ENCODE measurements at places on chromosomes 2 and 18.
A peak's percentile ranks its signal among the peaks of the same experiment; 100 is the strongest.

DNA sequence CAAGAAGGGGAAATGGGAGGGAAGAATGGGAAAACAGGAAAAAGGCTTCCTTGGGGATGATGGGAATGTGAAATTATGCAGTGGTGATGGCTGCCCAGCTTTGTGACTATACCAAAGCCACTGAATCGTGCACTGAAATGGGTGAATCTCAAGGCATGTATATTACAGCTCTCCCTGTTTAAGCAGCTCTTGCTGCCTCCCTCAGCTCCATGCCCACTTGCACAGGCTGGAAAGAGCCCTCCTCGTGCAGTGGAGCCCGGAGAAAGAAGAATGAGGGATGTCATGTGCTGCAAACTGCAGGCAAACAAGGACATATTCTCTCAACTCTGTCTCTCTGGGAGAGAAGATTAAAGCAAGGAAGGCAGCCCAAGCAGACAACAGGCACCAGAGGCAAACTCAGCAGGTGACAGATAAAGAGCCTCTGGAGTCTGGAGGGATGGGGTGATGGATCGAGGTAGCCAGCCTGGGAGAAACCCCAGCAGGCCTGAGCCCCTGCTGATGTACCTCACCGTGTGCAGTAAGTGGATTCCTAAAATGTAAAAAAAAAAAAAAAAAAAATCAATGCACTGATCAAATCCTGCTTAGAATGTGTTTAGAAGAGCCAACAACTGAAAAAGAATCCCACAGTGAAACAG, 62.4 kb upstream of the SLC66A3 start:
- no peak for DNase-seq

DNA sequence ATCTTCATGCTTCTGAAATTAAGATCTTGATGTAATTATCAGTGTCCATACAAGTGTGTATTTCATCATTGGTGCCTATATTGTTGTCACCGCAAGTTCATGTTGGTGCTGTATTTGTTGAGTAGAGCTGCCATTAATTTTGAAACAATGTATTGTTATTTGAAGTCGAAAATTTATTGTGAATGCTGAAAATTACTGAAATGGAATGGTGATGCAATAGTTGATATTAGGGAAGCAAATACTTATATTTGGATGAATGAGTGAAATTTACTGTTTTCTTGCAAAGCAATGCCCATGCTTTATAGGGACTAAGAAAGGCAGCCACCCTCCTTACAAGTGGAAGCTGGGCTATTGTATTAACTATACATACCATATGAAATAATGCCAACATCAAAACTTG, 41.6 kb downstream of the SERPINB8 start:
- no peak for DNase-seq

DNA sequence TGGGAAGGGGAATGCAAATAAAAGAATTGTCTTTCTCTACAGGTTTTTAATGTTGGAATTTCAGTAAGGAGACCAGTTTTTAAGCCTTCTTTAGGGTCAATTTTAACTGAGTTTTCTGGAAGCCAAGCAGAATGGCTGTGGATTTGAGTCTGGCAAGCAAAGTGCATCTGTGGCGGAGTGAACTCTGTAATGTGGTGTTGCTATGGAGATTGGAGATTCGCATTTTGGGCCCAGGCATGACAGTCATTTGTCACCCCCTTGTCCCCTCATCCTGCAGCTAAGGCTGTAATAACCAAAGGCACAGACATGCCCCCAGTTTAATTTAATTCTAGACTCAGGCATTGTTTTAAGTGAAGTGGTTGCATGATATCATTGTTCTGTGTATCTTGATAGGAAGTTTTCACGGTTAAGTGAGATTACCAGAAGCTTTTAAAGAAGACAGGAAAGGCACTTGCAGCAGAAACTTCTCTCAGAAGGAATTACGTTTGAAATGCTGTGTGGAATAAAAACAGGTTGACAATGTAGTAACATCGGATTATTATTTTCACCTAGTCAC, 30.6 kb downstream of the ARMC9 start:
- DNase-seq: no peak

GRCh38 chr2:231371430-231372054, 24.0 kb upstream of the B3GNT7 start:
- DNase-seq: no peak

DNA sequence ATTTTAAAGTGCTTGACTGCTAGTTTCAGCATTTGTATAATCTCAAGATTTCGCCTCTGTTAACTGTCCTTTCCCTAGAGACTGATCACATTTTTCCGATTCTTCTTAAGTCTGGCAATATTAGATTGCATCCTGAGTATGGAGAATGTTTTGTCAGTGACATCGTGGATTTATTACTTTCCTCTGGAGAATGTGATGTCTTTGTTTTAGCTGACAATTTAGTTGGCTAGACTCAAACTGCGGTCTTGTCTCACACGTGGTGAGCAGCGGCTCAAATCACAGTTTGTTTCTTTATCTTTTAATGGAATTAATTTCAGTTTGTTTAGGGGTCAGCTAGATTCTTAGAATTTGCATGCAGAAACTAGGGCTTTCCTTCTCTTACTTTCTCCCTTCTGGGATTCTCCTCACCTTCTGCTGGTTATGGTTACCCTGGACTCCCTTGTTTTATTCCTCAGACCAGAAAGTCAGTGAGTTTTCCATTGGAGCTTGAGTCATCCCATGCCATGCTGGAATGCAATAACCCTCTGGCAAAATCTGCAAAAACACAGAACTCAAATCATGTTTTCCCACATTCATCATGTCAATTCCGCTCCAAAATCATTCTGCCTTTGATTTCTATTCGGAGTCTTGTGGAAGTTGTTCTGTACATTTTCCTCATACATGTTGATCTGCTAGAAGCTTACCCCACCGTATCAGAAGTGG, 327.2 kb upstream of the TRIB2 start:
- no peak for DNase-seq

- no peak for DNase-seq
These were observed 1098.7 kb upstream of the FANCL start for GRCh38 chr2:59339837-59340207.

DNA sequence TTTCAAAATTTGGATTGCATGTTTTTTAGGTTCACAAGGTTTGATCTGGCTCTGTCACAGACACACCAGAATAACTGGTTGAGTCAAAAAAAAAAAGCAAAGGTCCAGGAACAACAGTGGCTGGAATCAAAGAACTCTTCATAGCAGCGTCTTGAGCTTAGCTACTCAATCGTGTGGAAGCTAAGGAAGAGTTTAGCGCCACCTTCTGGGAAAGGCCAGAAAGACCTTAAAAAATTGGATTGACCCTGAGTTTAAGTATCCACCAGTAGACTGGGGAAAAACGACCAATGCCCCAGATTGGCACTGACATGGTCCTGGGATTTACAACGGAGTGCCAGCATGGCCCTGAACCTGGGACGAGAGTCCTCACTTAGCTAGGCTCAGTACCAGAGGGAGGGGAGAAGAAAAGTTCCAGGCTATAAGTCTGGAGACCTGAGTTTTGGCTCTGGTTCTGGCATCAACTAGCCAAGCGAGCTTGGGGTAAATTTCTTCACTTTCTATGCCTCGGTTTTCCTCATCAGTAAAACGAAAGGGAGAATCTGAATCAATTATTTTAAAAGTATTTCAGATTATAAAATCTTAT, 71.1 kb upstream of the TFCP2L1 start:
- peak; percentile 72 for DNase-seq

DNA sequence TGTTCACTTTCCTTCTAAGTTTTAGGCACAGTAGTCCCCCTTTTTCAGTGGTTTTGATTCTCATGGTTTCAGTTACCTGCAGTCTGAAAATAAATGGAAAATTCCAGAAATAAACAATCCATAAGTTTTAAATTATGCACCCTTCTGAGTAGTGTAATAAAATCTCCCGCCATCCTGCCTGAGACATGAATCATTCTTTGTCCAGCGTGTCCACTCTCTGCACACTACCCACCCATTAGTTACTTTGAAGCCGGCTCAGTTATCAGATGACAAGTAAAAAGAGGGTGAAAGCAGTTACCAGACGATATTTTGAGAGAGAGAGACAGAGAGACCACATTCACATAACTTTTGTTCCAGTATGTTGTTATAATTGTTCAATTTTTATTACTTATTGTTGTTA, 400.5 kb downstream of the TMX3 start:
- no peak for DNase-seq

DNA sequence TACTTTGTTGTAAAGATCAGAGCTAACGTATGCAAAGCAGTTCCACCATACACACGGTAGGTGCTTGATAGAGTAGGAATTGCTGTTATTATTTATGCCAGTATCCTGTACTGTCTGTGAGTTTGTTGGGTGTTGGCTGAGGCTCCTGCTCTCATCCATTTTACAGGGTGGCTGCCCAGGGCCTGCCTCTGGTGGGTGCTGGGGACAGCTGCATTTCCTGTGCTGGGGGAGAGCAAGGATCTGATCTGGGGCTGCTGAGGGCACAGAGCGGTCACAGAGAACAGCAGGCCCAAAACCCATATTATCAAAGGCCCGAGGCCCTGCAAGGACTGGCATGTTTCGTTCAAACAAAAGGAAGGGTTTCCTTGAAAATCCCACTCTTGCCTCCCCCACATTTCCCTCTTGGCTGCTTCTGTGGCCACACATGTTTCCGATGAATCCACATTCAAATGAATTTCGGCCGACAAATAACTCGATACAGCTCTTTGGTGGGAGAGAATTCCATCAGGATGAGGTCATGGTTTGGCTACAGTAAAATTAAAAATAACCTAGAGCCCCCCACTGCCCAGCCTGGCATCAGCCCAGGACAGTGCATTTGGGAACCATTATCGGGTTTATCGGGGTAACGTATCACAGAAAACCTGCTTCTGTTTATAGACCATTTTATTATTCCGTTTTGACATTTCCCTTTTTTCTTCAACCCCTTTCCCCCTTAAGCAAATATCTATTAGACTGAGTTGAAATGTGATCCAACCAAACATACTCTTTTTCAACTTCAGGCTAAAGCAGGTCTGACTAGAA, 143.4 kb downstream of the CYRIA start:
- DNase-seq: no peak

- no peak for DNase-seq
These were observed 19.1 kb downstream of the SLC40A1 start for GRCh38 chr2:189561371-189562038.

GRCh38 chr2:56262241-56262640, 78.5 kb downstream of the CCDC85A start:
- DNase-seq: no peak

DNA sequence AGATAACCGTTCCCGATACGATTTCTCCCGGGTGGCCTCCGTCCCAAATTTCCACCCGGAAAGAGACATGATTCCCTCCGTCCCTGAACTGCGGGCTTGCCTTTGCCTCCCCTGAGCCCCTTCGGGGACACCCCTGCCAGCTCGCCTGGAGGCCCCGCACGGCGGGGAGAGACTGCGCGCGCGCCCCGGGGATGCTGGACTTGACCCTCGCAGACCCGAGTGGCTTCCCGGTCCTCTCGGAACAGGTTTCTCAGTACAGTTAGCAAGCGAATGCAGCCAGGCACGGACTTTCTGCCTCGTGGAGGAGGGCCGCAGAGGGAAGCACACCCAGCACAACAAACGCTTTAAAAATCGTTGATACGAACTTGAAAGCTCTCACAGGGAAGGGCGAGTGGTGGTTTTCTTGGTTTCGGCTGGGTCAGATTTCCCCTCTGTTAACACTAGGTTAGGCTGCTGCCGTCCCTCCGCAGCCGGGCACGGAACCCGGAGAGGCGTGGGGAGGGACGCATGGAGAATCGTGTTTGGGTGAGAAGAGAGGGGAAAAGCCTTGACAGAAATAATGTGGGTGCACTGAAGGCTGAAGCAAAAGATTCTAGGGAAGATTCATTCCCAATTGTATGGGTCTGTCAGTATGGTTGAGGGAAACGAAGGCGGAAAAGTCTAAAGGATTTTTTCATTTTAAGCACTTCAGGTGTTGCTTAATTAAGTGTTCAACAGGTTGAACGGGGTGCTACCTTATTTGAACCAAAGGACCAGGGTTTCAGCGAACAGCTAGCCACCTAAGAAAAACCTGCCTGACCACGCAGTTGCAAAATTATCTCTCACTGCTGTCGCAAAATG, 916 bp downstream of the TNFRSF11A start:
- peak; percentile 28 for DNase-seq

- DNase-seq: no peak
These were observed 204.2 kb upstream of the HS6ST1 start for GRCh38 chr2:128522829-128523228.

DNA sequence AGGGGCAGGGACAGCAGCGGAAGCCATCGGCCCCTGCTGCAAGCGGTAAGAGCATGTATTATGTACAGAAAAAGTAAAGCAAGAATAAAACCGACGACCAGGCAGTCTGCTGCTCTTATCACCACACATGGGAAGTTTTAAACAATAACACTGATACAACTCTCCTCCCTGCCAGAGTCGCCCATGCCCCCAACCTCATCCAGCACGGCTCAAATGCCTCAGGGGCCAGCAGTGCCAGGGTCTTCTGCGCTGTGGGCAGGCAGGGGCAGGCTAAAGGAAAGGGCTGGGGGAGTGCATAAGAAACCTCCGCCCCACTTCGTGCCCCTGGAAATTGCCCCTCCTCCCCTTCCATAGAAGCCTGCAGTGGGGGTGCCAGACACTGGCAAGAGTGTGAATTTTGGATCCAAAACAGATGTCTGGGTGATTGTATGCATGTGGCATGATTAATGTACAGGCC, 10.1 kb downstream of the TEX51 start:
- DNase-seq: no peak

DNA sequence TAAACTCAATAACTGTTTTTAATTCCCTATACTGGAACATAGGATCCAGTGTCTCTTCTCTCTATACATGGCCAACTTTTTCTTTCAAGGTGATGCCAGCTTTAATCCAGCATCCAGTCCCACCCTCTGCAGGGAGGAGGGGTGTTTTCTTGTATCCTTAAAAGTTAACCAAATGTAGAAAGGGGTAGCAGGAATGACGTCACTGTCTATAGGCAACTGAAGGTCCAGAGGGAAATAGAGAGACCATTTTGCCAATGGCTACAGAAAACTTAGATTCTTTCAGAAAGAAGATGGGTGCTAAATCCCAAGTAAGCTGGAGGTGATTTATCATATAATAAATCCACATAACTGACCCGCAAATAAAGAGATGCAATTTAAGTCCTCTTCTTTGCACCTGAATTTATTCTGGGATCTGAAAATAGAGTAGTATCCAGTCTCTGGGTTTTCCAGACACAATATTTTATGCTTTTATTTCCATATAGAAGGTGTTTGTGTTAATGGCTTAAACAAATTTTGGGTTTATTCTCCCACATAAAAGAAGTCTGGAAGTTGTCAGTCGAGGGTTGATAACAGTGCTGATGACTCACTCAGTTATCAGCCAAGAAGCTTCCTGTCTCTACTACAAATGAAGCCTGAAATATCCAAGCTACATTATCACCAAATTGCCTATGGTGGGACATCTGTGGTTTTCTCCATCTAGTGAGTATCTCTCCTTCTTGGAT, 5.7 kb upstream of the DNER start:
- DNase-seq: no peak

- DNase-seq: no peak
These were observed 42.1 kb downstream of the CRACDL start for GRCh38 chr2:98893911-98894321.

DNA sequence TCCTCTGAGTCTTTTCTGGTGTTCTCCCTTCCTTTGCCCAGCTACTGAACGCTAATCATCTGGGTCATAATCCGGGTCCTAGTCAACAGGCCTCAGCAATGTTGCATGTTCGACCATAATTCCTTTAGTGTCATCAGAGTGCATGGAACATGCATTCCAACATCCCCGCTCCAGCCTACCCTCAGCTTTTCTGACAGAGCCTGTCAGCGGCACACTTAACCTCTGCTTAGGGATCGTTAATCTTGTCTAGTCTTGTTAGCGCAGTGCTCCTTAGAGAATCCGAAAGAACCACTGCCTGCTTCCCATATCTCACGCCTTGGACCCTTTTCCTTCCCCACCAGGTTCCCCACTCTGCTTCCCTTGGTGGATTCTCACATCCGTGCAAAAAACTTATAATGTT, 767.9 kb upstream of the ID2 start:
- no peak for DNase-seq

- DNase-seq: no peak
These were observed 199.1 kb upstream of the CCDC150 start for GRCh38 chr2:196440413-196440812.
